ENCODE measurements at places on chromosomes 1 and 21. TPM values are rescaled to one million over a fixed set of nuclear protein-coding genes. Genes with fewer than 3 reads are reported as not detected.

- H3K27ac ChIP-seq, result peak overlapping the region; percentile 83
- peaks cover 13% of the 10 kb centered on the region for H3K4me1 ChIP-seq
- DNase-seq, result peak; percentile 26
- H3K27me3 ChIP-seq, result no peaks in the 10 kb centered on the region
Observed at GRCh38 chr21:36700971-36701755, 2.2 kb downstream of the SIM2 start.

DNA sequence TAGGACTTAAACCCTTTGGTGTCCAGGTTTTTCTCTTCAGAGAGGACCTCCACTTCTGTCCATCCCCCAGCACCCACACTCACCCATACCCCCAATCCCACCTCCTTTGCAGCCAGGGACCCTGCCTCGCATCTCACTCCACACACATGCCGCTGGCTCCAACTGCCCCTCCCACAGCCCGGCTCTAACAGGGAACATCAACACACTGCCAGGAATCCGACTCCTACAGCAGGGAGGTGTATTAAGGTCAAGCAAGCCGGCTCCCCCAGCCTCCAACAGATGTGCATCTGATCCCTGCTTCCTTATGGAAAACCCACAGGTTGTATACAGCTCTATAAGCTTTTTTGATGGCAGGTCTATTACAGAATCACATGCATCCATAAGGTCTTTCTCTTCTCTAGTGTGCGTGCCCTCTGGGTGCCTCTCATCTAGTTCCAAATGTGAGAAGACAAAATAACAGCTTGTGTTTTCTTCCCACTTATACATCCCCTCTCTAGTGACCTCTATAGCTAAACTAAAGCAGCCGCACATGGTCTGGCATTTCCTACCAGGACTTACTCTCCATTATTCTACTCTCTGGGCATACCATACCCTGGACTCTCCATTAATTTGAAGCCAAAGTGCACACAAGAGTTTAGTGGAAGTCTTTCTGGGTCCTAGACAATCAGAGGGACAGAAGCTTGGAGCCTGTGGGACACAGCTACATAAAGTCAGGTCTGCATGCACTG is 16.3 kb downstream of the PIK3C2B start:
- no peak for DNase-seq
- no peak overlapping the region for H3K4me3 ChIP-seq
- H3K36me3 ChIP-seq, result no peaks in the 10 kb centered on the region
- H3K4me1 ChIP-seq, result peaks cover 11% of the 10 kb centered on the region

DNA sequence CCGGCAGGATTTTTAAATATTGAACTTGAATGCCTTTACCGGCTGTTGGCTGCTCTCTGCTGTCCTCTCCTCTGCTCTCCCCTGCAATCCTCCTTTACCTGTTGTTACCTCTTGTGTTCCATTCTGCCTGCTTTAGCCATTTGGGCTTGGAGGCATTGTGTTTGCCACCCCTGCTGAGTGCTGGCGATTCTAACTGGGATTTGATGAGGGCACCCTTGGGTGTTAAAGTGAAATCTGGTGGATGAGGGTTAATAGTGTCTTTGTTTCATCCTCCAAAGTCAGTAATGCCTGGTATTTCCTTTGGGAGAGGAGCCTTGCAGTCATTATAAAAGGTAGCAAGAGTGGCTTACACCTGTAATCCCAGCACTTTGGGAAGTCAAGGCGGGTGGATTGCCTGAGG is 9.9 kb downstream of the SZRD1 start:
- peaks cover 21% of the 10 kb centered on the region for H3K4me1 ChIP-seq
- H3K4me3 ChIP-seq, result no peak overlapping the region
- H3K27me3 ChIP-seq, result no peaks in the 10 kb centered on the region

GRCh38 chr1:173258479-173259264 is 51.5 kb upstream of the TNFSF4 start:
- DNase-seq, result no peak
- no peak overlapping the region for H3K27ac ChIP-seq
- no peaks in the 10 kb centered on the region for H3K4me1 ChIP-seq
- no peaks in the 10 kb centered on the region for H3K27me3 ChIP-seq
- no peak overlapping the region for H3K4me3 ChIP-seq
- no peaks in the 10 kb centered on the region for H3K36me3 ChIP-seq

GRCh38 chr1:234968451-234968850 is 160.2 kb downstream of the TOMM20 start:
- no peaks in the 10 kb centered on the region for H3K36me3 ChIP-seq
- H3K4me1 ChIP-seq, result peaks cover 38% of the 10 kb centered on the region
- no peaks in the 10 kb centered on the region for H3K27me3 ChIP-seq
- DNase-seq, result peak; percentile 55
- H3K27ac ChIP-seq, result no peak overlapping the region

GON4L gene
- 60.1 TPM for total RNA-seq

DNA sequence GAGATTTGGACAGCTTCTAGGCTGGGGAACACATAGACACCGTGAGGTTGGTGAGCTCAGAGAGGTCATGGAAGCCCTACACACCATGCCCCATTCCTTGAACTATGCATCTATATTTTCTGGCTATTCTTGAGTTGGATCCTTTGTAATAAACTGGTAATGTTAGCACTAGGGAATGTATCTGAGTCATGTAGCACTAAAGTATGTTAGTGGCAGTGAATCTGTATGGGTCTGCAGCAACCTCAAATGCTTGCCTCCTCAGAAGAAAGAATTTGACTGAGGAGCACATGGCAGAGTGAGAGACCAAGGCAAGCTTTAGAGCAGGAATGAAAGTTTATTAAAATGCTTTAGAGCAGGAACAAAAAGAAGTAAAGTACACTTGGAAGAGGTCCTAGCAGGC is 43.7 kb upstream of the LRRC7 start:
- H3K27ac ChIP-seq, result no peak overlapping the region
- H3K4me1 ChIP-seq, result no peaks in the 10 kb centered on the region
- H3K27me3 ChIP-seq, result peaks cover 36% of the 10 kb centered on the region
- H3K36me3 ChIP-seq, result no peaks in the 10 kb centered on the region

DNA sequence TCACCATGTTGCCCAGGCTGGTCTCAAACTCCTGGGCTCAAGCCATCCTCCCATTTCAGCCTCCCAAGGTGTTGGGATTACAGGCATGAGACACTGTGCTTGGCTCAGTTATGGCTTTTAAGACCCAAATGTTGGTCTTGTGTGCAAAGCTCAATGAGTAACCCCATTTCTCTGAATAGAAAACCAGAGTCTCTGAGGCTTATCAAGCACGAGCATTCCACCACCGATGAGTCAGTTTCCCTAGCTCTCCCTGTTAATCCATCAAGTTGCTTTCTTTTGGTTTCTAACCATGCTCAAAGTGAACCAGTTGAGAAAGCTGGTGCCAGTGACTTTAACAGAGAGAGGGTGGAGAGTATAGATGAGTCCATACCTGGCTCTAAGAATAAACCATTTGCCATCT is 350.9 kb upstream of the ADGRL2 start:
- H3K4me1 ChIP-seq, result peaks cover 11% of the 10 kb centered on the region
- H3K36me3 ChIP-seq, result no peaks in the 10 kb centered on the region
- no peaks in the 10 kb centered on the region for H3K27me3 ChIP-seq
- no peak for DNase-seq
- H3K27ac ChIP-seq, result no peak overlapping the region

GRCh38 chr1:33094971-33095604 is 14.1 kb downstream of the AZIN2 start:
- H3K4me3 ChIP-seq, result no peak overlapping the region
- H3K4me1 ChIP-seq, result peaks cover 18% of the 10 kb centered on the region
- peak; percentile 70 for DNase-seq

WDR3 gene
- 57.3 TPM for total RNA-seq

LCE1E gene
- 1.3 TPM for total RNA-seq

GIPC2 gene
- not detected for total RNA-seq

GRCh38 chr1:232422898-232423297 is 207.0 kb downstream of the SIPA1L2 start:
- H3K36me3 ChIP-seq, result peaks cover 51% of the 10 kb centered on the region
- no peak overlapping the region for H3K4me3 ChIP-seq
- peak; percentile 94 for DNase-seq

PAPPA2 gene
- 11.5 TPM for total RNA-seq

GRCh38 chr21:15947677-15948076 is 217.9 kb downstream of the USP25 start:
- H3K36me3 ChIP-seq, result no peaks in the 10 kb centered on the region
- H3K27me3 ChIP-seq, result no peaks in the 10 kb centered on the region
- DNase-seq, result no peak
- no peak overlapping the region for H3K27ac ChIP-seq
- H3K4me3 ChIP-seq, result no peak overlapping the region
- no peaks in the 10 kb centered on the region for H3K4me1 ChIP-seq

HHIPL2 gene
- total RNA-seq, result 1.7 TPM

DNA sequence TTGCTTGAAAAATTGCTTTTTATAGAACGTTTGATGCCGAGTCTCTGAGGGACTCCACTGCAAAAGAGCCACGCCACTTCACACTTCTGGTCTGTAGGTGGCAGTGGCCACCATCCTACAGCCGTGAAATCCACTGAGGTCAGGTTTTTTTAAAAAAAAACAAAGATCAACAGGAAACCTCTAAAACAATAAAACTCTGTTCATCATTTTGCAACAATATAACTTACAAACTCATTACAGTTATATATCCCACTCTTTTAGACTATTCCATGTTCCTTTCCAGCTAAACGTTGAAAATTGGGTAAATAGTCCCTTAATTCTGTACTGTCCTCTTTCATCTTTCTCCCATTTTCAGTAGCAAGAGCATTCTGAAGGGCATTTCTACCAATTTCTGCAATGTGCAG is 64.6 kb upstream of the FMN2 start:
- peaks cover 13% of the 10 kb centered on the region for H3K4me1 ChIP-seq
- no peak overlapping the region for H3K4me3 ChIP-seq
- peak; percentile 81 for DNase-seq
- no peak overlapping the region for H3K27ac ChIP-seq
- H3K27me3 ChIP-seq, result no peaks in the 10 kb centered on the region

AMY1B gene
- total RNA-seq, result not detected

ALPL gene
- total RNA-seq, result not detected

TSPAN2 gene
- 0.42 TPM for total RNA-seq

- no peak for DNase-seq
- H3K4me1 ChIP-seq, result no peaks in the 10 kb centered on the region
- peaks cover 14% of the 10 kb centered on the region for H3K27me3 ChIP-seq
- no peaks in the 10 kb centered on the region for H3K36me3 ChIP-seq
- H3K4me3 ChIP-seq, result no peak overlapping the region
- no peak overlapping the region for H3K27ac ChIP-seq
Observed at GRCh38 chr1:53331446-53332185, 3.7 kb upstream of the LRP8 start.

VHLL gene
- 0.49 TPM for total RNA-seq

SPATA1 gene
- 1.2 TPM for total RNA-seq

DNA sequence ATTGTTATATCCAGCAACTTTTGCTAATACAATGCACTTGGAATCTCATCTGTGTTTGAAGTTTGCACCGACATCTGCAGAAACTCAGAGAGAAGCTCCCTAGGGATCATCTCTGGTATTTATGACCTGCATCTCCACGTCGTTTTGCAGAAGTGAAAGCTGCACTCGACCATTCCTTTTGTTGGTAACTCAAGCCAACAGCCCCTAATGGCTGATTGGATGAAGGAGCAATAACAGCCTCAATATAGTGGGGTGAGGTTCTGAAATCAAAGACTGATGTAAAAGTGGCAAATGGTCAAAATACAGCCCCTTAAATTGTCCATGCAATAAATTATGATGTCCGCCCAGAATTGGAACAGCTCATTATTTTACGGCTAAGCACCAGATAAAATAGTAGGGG is 344.2 kb upstream of the KAZN start:
- H3K27me3 ChIP-seq, result no peaks in the 10 kb centered on the region
- no peak for DNase-seq
- no peak overlapping the region for H3K27ac ChIP-seq
- peaks cover 11% of the 10 kb centered on the region for H3K4me1 ChIP-seq
- no peaks in the 10 kb centered on the region for H3K36me3 ChIP-seq

DNA sequence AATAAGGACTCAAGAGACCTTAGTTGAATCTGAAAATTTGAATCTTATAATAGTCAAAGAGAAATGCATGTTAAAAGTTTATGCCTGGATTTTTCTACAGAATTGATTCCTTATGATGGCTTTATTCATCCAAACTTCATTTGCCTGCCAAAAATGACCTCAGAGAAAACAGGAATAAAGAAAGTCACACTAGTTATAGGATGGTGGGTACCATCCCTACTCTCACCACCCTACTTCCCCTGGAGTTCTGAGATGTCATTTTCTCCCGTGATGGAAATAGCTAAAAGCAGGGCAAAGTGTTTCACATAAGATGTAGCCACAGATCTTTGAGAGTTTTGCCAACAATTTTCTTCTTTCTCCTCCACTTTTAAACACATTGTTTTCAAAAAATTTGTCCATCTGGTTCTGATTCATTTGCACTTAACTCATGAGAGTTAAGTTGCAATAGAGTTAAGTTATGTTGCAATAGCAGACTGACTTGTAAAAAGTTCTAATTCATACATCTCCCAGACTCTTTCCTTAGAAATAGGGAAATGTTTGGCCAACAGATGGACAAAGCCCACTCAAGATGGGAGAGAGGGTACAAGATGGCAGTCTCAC is 384.6 kb downstream of the PLPP3 start:
- no peak overlapping the region for H3K27ac ChIP-seq
- peak; percentile 47 for DNase-seq
- H3K4me1 ChIP-seq, result peaks cover 32% of the 10 kb centered on the region

C1QA gene
- total RNA-seq, result not detected

DNA sequence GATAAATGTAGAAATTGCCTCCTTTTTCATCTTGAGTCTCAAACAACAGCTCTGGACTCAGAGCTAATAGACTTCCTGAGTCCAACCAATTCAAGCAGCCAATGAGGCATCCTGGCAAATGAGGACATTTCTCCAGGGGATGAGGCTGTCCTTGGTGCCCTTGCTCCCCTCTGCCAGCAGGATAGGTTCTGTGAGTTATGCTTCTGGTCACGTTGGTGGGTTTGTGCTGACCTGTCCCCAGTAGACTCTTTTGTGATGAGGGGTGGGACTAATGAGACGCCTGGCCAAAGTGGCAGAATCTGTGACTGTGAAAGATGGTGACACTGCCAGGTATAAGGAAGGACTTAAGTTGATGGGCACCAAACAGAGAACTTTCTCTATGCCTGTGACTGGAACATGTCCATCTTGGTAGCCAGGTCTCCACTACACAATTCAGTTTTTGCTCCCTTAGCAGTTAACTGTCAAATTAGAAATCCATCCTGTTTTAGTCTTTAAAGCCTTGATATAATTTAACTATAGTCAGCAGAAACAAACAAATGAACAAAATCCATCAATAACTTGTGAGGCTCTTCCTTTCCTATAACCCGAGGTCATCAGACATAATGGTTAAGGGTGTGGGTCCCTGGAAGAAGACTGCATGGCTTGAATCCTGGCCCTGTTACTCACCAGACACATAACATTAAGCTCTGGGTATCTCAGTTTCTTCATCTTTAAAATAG is 35.7 kb upstream of the THEM4 start:
- H3K36me3 ChIP-seq, result peaks cover 9% of the 10 kb centered on the region
- H3K27me3 ChIP-seq, result no peaks in the 10 kb centered on the region
- peaks cover 33% of the 10 kb centered on the region for H3K4me1 ChIP-seq
- H3K27ac ChIP-seq, result peak overlapping the region; percentile 99

DNA sequence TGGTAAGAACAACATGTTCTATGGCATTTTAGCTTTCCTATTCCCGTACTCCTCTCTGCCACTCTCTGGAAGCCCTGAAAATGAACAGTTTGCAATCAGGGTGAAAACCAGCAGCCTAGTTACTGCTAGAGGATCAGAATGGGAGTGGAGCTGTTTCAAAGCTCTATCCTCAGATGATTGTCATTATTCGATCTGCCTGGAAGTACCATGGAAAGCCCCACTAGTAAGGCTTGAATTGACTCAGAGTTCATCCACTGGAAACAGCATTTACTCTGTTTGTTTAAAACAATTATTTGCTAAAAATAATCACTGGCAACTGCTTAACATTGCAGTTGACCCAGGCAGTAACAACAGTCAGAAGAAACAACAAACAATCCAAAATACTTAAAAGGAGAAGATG is 91.2 kb downstream of the USH2A start:
- H3K27ac ChIP-seq, result no peak overlapping the region
- no peaks in the 10 kb centered on the region for H3K36me3 ChIP-seq
- H3K4me3 ChIP-seq, result no peak overlapping the region
- H3K27me3 ChIP-seq, result peaks cover 100% of the 10 kb centered on the region
- H3K4me1 ChIP-seq, result no peaks in the 10 kb centered on the region
